Panc1 (cell line): ENCODE measurements at places on chromosomes 12 and 14.
A peak's percentile ranks its signal among the peaks of the same experiment; 100 is the strongest.

DNA sequence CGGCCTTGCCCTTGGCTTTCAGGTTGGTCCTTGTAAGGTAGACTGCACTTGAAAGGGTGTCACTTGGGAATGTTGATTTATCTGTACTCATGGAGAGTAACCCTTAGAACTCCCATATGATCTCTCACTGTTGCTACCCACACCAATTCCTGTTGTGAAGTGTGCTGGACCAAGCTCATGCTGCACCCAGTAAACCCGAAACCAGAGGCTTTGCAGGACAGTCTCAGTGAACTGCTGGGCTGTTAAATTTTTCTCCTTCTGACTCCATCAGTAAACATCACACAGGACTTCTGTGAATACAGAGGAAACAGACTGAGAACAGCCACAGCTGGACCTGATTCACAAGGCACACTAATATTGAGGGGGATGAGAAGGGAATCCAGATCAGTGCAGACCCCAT is 783.0 kb downstream of the TMEM121 start:
- no peak for DNase-seq

- DNase-seq = no peak
These were observed 410.6 kb upstream of the SOX5 start for GRCh38 chr12:24360057-24360456.

GRCh38 chr12:113422030-113422885 is at the start of gene SDSL:
TSS of gene SDSL (plus strand) at chr12:113422380. CDS start at chr12:113427983, 5,603 bp downstream.
- DNase-seq = peak; percentile 33

GRCh38 chr14:50093496-50093895 is 22.9 kb downstream of the VCPKMT start:
- DNase-seq = no peak

DNA sequence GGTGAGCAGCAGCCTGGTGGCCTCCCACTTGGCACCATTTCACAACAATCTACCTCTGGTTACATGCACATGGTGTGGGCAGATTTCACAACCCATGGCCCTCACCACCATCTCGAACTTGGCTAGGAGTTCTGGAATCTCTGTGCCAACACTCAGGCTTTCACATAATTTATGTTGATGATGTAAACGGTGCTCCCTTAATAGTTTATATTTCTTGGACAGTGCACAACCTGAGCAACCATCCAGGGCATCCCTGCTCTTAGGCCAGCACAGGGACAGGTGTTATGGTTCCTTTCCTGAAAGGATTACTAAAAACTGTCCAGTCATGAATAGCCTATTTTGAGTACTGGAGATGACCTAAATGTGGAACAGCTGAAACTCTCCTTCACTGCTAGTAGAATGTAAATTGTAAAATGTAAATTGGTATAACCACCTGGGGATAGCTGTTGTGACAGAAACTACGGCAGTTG is 28.6 kb downstream of the ABCB9 start:
- no peak for DNase-seq

DNA sequence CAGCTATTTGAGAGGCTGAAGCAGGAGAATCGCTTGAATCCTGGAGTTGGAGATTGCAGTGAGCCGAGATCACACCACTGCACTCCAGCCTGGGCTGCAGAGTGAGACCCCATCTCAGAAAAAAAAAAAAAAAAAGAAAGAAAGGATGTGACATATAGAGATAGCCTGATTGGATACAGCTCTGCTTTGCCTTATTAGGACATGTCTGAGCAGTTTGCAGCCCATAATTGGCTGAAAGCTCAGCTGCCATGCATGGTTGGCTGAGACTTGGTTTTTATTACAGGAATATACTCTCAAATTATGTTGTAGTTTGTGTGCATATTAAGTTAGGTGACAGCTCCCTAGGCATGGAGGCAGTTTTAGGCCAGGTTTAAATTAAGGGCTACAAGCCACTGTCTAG is 6.3 kb downstream of the TIGAR start:
- DNase-seq = no peak

GRCh38 chr12:21888276-21888863 is 52.9 kb downstream of the ABCC9 start:
- no peak for DNase-seq

DNA sequence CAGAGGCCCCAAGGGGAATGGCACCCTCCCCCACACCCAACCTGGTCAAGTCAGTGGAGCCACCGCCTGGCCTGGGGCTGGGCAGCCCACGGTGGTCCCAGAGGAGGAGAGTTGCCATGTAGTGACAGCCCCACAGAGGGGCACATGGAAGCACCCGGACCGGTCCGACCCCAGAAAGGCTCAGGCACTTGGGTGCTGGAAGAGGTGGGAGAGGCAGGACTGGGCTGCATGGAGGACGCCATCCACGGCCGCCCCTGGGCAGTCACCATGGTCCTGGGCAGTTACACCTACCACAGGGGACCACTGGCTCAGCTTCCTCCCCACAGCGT is 37.9 kb upstream of the TMEM179 start:
- DNase-seq = no peak

DNA sequence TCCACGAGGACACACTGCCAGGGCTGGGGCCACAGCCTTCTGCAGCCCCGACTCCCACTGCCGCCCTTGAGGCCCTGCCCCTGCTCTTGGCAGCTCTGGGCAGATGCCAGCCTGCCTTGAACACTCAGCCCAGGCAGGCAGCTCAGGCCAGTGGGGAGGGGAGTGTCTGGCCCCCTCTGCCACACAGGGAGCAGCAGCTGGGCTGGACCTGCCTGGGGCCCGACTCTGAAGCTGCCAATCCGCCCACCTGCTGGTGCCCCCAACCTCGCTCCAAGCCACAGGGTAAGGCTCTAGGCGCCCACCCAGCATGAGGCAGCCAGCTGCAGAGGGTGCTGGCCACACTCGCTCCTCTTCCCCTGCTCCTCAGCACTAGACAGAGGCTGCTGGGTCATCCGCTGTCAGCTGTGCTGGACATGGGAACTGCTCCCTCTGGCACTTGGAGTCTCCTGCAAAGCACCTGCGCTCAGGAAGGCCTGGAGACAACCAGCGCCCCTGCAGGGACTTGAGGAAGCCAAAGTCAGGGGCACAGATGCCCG is 24.6 kb upstream of the NUDT14 start:
- no peak for DNase-seq

DNA sequence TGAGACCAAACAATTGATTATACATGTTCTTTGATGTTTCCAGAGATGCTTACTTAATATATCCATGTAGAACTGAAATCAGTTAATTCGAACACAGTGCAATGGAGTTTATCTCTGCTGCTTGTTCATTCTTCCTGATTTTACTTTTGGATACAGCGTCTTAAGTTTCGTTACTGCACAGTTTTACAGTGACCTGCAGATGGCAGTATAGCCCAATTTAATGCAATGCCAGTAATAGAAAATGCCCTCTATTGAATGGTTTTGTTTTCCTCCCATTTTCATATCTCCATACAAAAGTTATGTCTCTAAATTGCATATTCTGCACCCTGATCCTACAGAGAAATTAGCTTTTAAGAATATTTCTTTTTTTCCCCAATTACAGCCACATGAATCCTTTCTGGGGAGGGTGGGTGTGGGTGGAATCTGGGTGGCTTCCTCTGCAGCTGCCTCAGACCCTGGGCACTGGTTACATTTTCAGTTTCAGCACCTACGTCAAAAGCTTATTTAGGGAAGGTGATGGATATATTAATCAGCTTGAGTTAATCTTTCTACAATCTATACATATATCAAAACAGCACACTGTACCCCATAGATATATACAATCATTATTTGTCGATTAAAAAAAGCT is 101.1 kb upstream of the DCD start:
- DNase-seq = peak; percentile 36

- DNase-seq = no peak
These were observed 267.2 kb downstream of the PAWR start for GRCh38 chr12:79423560-79423959.

DNA sequence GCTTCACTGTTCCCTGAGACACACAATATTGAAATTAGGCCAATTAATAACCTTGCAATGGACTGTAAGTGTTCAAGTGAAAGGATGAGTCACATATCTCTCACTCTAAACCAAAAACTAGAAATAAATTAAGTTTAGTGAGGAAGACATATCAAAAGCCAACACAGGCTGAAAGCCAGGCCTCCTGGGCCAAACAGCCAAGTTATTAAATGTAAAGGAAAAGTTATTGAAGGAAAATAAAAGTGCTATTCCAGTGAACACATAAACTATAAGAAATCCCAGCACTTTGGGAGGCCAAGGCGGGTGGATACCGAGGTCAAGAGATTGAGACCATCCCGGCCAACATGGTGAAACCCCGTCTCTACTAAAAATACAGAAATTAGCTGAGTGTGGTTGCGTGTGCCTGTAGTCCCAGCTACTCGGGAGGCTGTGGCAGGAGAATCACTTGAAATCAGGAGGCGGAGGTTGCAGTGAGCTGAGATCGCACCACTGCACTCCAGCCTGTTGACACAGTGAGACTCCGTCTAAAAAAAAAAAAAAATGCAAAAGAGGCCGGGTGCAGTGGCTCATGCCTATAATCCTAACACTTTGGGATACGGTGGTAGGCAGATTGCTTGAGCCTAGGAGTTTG is 10.4 kb upstream of the HEATR5A start:
- no peak for DNase-seq

DNA sequence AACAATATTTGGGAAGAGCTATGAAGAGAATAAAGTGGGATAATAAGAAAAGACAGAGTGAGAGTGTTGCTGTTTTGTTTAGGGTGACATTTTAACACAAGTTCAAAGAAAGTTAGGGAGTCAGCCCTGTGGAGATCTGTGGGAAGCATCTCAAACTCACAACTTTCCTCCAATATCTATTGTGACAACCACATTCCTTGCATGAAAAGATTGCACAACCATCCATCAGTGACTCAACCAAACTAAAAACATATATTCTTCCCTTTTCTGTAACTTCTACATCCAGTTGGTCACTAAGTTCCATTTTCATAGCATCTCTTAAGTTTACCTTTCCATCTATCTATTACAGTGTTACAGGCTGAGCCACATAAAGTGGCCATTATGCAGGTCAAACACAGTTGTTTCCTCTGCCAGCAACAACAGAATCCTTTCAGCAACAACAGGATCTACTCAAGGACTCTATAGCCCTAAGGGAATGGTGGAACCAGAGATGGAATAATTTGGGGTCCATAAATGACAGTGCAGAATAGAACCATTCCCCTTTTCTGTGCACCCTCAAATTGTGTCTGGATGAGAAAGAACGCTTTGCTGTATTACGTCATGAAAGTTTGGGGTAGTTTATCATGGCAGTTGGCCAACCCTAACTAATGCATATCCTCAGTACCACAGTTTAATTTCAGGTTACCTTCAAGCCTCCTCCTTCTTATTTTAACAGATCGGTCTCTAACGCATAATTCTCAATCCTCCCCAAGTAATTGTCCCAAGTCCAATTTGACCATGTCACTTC is 118.8 kb downstream of the ST8SIA1 start:
- no peak for DNase-seq

- DNase-seq = no peak
These were observed 948.9 kb upstream of the FLRT2 start for GRCh38 chr14:84581041-84581440.

GRCh38 chr12:27453421-27453820 is 6.9 kb downstream of the SMCO2 start:
- DNase-seq = no peak

DNA sequence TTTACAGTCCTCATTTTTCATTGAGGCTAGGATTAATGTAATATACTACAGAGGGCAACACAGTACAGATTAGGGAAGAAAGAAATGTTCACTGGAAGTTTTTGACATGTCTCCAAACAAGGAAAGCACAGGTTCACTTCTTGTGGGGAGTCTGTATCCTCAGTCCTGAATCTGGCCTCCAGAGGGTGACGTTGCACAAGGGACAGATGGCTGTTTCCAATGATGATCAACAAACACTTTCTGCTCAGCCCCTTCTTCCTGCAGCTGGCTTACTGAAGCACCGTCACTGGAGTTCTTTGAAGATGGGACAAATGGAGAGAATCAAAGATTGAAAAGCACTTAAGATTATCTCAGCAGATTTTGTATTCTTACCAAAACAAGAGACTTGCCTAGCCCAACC is 123.3 kb upstream of the OR4E1 start:
- DNase-seq = no peak

GRCh38 chr14:49408187-49408933 is 177.8 kb downstream of the RPS29 start:
- no peak for DNase-seq

DNA sequence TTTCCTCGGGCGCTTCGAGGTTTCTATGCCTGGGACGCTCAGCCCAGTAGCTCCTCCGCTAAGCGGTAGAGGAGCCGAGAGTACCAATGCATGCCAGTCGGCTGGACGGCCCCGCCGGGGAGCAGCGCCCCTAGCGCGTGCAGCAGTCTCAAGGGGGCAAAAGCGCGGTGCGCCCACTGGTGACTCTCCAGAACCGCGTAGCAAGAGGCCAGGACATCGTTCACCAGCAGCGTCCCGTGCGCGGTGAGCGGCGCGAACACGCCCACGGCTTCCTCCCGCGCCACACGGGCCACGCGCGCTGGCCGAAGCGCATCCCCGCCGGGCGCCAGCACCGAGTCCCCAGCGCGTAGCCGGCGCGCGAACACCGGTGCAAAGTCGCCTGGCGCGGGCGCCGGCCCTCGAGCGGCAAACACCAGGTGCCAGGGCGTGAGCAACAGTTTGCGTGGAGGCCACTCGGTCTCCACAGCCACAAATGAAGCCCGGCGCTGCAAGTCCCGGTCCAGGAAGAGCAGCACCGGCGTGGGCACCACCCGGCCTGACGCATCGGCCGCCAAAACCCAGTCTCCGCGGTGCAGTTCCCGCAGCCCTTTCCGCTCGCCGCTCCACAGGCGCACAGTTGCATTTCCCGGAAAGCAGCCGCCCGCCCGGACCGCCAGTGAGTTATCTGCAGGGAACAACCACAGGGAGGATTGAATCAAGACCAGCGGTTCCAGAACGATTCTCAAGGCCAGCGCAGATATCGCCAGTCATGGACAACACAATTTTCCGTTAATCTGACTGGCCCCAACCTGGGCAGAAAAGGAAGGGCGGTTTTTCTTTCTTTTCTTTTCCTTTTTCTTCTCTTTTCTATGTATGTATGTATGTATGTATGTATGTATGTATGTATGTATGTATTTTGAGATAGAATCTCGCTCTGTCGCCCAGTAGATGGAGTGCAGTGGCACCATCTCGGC is 4.5 kb downstream of the DHH start:
- DNase-seq = no peak

DNA sequence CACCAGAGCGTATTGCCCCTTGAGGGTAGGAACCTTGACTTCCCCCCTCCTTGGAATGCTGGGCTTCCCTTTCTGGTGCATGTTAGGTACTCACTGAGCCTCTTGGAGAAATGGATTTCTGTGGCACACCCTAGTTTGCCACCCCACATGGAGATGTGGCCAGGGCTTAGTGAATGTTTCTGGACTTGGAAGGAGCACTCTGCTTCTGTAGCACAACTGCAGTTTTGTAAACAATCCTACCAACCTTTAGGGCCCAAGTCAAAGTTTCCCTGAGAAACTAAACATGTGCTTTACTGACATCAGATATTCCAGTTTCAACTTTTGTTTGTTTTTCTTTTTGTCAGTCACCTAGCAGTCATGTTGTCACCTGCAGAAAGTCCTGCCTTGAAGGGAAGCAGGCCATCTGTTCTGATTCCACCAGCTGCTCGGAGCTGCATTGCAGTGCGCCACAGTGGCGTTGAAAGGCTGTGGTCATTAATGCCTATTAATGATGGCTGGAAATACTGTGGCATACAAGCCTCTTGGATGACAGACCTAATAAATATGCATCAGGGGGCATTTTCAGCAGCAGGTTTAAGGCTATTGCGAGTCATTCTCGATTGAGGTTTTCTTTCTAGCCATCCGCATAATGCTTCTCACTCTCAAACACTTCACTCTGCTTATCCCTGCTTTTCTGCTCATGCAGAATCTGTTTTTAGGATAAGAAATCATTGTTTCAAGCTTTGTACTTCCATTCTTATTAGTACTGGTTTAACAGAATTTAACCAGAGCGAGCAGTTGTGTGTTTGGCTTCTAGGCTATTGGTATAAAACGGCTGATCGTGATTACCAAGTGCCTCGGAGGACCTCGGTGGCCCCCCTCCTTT is 7.8 kb downstream of the PELI2 start:
- no peak for DNase-seq
